Brain (organoid and tissue), 16 donors: ENCODE measurements at places on chromosomes 6 and 20. TPM values are rescaled to one million over a fixed set of nuclear protein-coding genes. Genes with fewer than 3 reads are reported as not detected.

GRCh38 chr20:48791014-48791413 lies 36.8 kb downstream of the PREX1 start:
- peak; percentile 87 for DNase-seq

- no peak for DNase-seq
These were observed 133.9 kb downstream of the ZMYND8 start for GRCh38 chr20:47222468-47223119.

DNA sequence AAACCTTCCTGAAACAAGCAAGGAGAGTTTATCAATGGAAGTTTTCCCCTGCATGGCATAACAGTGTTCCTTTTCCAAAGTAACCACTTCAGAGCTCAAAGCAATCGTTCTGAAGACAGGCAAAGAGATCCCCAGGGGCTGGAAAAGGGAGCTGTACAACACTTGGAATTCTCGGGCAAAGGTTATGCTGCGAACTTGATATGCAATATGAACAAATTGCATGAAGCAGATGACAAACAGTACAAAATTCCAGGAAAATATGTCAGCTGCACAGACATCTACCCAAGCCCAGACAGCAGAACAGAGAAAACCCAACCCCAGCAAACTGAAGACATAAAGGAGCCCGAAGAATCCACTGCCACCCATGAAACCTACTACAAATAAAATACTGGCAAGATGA lies 18.4 kb downstream of the POPDC3 start:
- DNase-seq: no peak

DNA sequence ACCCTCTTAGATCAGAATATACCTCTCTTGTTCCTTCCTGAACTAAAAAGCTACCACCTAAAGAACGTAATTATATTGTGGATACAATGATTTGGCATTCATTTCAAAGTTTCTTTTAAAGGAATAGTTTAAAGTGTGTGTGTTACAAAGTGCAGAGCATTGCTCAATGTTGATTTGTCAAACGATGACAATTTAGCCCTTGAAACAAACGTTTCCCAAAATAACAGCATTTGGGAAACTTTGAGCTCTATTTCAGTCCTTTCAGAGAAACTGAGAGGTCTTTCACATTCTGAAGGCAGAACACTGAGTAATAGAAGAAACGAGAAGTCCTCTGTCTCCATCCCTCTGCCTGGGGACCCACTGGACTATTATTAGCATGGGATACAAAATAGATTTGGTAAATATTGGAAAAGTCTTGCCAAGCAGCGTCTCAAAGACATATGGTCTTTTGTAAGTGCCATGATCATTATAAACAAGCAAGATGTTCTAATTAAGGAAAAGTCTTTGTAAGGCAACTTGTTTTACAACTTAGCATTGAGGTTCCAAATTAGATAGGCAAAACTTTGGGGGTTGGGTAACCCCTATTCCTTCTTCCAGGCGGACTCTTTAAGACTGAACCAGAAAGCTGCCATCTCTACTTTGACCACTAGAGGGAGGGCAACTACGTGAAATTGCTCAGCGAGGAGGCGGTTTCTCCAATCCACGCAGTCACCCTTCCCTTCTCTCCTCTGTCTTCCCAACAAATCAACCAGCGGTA lies 208.8 kb downstream of the RNF144B start:
- DNase-seq: peak; percentile 93

DNA sequence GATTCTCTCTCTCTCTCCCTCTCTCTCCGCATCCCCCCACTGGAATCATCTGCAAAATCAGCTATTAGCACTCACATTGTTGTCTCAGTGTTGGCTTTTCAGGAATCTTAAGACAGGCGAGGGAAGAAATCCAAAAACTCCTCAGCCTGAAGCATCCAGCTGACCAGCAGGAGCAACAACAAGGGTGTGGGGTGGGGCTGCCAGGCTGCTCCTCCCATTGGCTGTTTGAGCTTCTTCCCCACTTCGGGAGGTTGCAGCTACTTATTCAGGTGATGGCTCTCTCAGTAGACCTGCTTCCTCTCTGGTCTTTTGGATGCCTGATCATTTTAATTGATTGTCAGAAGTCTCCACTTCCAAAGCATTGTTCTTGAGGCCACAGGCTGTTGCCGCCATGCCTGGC lies 24.1 kb upstream of the SLC32A1 start:
- no peak for DNase-seq

- DNase-seq: no peak
These were observed 46.3 kb downstream of the MDFI start for GRCh38 chr6:41684311-41685180.

- DNase-seq: no peak
These were observed 24.1 kb downstream of the BFSP1 start for GRCh38 chr20:17507032-17507431.

- no peak for DNase-seq
These were observed 342.0 kb downstream of the TAF4 start for GRCh38 chr20:61723529-61724257.

DNA sequence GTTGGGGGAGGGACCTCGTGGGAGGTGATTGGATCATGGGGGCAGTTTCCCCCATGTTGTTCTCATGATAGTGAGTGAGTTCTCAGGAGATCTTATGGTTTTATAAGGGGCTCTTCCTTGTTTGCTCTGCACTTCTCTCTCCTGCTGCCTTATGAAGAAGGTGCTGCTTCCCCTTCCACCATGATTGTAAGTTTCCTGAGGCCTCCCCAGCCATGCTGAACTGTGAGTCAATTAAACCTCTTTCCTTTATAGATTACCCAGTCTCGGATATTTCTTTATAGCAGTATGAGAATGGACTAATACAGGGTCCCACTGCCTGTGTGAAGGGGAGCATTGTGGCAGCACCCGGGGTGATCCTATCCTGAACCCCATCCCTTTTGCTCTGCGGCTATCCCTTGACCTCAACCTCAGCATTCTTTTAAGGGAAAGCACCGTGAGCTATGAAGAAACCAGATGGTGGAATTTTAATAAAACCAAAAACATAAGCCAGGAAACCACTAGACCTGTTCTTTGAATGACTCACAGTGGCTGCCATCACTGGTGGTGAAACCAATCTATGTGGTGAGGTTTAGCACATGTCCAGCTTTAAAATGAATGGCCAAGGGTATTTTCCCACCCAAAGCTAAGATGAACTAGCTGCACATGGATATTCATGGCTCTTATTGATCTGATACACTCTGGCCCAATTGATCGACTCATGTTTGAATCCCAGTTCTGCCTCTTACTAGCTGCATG lies 62.2 kb downstream of the ZDHHC14 start:
- DNase-seq: no peak

Gene SPEF1
- polyA plus RNA-seq: 1.0 TPM

Gene MOXD1
- 3.3 TPM for polyA plus RNA-seq

Gene MUC22
- not detected for polyA plus RNA-seq

Gene HCRTR2
- polyA plus RNA-seq: not detected

Gene TMC2
- not detected for polyA plus RNA-seq
